ENCODE measurements at places on chromosomes 5 and 9. TPM values are rescaled to one million over a fixed set of nuclear protein-coding genes. Genes with fewer than 3 reads are reported as not detected.

DNA sequence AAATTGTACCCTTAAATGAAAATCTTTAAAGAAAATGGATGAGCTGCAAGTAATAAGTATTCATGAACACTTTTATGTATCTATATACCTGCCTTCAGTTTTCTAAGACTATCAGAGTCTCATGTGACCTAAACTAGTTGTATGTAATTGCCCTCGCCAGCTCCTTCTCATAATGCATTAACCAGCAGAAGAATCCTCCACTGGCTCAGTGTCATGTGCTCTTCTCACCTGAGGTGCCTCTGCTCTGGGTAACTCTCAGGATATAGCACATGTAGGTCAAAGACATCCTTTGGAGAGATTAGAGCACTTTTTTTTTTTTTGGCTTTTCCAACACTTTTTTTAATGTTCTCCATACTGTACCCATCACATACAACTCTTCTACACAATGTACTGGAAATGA lies 183.7 kb upstream of the GNA14 start:
- DNase-seq, result no peak

DNA sequence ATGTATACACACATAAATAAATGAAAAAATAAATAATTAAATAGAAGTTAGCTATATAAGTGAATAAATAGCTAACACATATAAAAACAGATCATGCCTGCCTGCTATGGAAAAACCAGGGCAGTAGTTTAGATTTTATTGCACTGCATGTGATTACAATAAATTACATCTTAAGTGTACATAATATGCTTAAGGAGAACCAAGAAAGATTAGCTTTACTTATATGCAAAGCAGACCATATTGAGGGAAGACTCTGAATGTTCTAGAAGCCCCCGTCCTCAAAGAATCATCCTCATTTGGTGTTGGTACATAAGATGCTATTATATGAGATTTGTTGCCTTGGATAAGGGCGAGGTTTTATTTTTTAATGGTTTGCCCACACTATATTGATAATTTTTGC lies 5.9 kb upstream of the CTXN3 start:
- no peak for DNase-seq

DNA sequence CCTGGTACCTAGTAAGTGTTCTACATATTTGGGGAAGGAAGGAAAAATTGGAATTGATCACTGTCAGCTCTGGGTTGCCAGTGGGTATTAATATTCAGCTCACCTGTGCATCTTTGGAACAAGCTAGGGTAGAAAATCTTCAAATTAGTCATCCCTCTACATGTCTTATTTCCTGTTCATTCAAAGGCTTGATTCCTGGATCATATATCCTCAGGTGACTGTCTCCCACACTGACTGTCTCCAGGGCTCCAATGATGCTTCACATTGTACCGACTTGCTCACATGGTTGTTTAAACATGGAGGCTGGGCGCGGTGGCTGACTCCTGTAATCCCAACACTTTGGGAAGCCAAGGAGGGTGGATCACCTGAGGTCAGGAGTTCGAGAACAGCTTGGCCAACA lies 11.6 kb upstream of the SUSD1 start:
- DNase-seq, result no peak

GRCh38 chr9:76221423-76221822 lies 172.8 kb downstream of the RFK start:
- DNase-seq, result no peak

- DNase-seq, result no peak
These were observed 1989.8 kb downstream of the EFNA5 start for GRCh38 chr5:105680858-105681475.

GRCh38 chr9:113341712-113342410 lies 1.8 kb upstream of the WDR31 start:
- no peak for DNase-seq

Gene WDR41
- 74.0 TPM for total RNA-seq

- DNase-seq, result no peak
These were observed 180.3 kb downstream of the C9orf152 start for GRCh38 chr9:110027671-110028081.

Gene ORM2
- total RNA-seq, result 0.64 TPM

DNA sequence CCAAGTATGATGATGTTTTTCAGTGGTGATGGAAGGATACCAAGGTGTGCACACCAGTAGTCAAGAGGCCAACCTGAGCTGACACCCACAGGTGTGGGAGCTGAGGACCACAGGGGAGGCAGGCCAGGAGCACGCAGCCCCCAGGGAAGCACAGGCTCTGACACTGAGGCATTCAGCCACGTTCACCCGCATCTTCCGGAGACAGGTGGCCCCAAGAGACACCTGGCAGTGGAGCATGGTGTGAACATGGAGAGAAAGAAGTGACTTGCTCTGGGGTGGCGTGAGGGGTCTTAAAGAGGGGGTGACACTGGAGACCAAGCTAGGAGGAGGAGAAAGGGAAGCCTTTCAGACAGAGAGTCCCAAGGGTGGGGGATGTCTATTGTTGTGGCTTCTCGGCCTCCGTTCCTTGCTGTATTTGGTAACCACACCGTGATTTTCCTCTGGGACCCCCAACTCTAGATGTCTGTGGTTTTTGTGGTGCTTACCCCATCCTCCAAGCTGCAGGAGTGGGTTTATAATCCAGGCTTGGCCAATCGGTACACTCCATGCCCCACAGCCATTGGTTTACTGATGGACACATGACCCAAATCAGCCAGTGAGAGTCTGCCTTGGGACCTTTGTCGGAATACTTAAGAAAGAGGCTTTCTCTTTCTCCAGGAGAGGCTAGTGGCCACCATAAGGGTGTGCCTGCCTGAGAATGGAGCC lies 84.6 kb downstream of the HRH2 start:
- DNase-seq, result no peak
